Stimulated activated CD4-positive, alpha-beta T cell treated with anti-CD3 and anti-CD28 coated beads, Interleukin-1b, Interleukin-23, amount 100 ng/mL, for 48 hours (primary cell): ENCODE measurements at places on chromosomes 6 and 20.

- DNase-seq, result no peak
These were observed 25.7 kb upstream of the OGFRL1 start for GRCh38 chr6:71262914-71263313.

DNA sequence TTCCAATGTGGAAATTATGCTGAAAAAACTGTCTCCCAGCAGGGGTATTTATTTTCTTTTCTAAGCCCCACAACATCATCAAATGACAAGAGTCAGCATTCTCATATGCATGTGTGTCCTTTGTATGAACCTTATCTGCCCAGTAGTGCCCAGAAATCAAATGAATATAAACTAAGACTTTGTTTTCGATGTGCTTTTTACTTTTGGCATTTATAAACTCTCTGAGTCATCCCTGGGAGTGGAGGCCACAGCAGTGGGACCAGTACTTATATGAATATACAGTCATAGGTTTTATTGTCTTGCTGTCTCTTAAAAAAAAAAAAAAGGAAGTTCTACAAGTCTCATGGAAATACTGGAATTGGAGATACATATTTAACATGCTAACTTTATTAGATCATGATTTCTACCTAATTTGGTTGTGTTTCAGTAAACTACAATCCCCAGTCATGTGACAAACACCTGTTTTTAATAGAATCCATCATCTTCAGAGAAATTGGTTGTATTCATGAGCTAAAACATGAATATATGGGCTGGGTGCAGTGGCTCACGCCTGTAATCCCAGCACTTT is 99.2 kb upstream of the TMEM181 start:
- DNase-seq, result no peak

DNA sequence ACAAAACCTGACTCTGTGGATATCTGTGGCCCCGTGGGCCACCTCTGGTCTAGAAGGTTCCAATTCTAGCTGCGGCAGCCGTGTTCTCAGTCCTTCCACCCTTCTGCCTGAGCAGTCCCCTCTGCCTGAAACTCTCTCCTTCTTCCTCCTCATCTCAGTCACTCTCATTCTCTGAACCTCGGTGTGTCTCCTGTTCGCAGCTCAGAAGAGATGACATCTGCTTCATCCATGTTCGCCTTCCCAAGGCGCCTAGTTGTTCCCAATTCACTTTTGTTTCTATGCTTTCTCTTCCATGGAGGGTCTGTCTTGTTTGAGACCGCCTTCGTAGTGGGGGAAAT is 95.5 kb downstream of the CEBPB start:
- DNase-seq, result no peak

DNA sequence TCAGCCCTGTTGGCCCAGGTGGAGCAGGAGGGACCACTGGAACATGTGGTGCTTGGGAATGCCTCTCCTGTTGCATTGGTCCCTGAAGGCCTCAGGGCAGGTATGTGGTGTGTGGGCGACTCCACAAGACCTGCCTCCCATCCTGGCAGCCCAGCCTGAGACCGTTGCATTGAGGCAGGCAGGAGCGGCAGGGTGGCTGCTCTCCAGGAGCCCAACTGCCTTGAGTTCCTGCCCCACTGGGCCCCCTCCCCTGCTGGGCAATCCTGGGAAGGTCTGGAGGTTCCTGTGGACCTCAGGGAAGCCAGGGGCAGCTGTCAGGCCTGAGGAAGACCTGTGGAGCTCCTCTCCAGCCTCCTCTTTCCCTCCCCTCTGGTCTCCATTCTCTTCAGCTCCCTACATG is 19.8 kb downstream of the MAVS start:
- DNase-seq, result no peak

GRCh38 chr6:66291905-66292304 is 584.9 kb upstream of the EYS start:
- DNase-seq, result no peak

GRCh38 chr6:37041521-37041920 is 36.1 kb downstream of the FGD2 start:
- DNase-seq, result no peak

DNA sequence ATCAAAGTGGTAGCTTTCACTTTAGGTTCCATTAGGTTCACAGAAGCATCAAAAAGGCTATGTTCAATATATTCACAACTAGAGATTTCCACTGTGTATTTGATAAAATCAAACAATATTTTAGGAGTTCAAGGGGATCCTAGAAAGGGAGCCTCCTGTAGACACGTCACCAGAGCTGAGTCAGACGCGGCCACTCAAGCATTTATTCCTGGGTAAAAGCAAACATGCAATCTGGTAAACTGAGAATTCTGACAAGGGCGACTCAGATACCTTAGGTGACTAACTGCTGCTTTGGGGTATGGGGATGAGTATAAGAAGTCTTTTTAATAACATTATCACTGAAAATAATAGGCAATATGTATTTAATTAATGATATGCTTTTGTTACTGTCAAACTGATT is 118.7 kb upstream of the HMGN3 start:
- no peak for DNase-seq

GRCh38 chr20:1499528-1500420 is 8.6 kb upstream of the SIRPB2 start:
- no peak for DNase-seq

- DNase-seq, result peak; percentile 37
These were observed at the start of gene DSE for GRCh38 chr6:116370760-116371119. DSE (plus strand) TSS chr6:116370947; CDS start chr6:116399251, 28,304 bp downstream.

GRCh38 chr6:6599468-6599873 is 11.0 kb downstream of the LY86 start:
- DNase-seq, result no peak

DNA sequence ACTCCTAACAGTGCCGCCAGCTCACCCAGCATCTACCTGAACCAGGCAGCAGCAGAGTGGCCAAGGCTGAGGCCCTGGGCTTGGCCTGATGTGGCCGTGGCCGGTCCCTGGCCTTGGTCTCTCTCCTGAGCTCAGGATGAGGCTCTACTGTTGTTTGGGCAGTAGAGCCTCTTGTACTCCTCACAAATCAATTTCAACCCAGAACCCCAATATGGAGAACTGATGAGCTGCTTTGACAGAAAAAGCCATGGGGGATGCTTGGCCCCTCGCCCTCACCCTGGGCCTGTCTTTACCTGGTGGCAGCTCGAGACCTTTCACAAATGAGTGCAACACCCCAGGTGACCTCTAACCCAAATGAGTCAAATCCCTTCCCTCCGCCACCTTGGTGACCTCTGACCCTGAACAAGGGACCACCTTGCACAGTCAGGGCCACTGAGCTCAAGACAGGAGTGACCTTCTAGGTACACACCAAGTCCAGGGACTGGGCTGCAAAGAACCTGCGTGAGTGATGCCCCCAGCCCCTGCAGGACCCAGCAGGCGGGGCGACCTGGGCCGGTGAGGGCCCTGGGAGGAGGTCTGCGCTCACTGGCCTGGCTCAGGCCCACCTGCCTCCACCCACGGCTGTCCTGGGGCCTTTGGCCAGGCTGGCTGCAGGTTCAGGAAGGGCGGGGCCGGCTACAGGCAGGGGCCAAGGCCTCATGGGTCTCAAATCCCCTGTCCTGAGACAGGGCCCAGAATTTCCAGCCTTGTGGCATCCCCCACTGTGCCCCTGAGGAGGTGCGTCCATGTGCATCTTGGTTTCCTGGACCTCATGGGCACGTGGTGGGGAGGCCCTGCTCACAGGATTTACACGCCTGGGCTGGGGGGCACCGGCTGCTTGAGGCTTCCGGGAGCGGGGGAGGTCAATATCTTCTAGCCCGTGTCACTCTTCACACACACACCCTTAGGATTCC is 30.2 kb downstream of the PSMG4 start:
- no peak for DNase-seq

GRCh38 chr6:45917439-45917838 is 98.2 kb downstream of the CLIC5 start:
- no peak for DNase-seq

- no peak for DNase-seq
These were observed 17.3 kb downstream of the NAA20 start for GRCh38 chr20:20034486-20034885.
